ENCODE measurements at places on chromosomes 2 and 18.

DNA sequence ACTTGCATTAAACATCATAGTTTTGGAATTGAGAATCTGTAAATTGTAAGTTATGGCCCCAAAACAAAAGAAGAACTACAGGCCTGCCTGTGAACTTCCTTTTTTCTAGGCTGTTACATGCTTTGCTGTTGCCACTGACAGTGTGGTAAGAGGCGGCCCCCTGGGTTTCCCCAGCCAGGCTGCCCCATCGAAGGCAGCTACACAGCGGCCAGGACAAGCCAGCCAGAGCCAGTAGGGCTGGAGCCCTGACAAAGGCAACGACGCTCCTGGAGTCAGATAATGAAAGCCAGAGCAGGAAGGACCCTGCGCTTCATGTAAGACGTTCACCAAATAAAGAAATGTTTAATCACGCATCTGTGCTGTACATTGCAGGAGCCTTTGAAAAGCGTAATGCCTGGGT lies 55.0 kb downstream of the ANKRD44 start:
- peak; percentile 87 for DNase-seq

DNA sequence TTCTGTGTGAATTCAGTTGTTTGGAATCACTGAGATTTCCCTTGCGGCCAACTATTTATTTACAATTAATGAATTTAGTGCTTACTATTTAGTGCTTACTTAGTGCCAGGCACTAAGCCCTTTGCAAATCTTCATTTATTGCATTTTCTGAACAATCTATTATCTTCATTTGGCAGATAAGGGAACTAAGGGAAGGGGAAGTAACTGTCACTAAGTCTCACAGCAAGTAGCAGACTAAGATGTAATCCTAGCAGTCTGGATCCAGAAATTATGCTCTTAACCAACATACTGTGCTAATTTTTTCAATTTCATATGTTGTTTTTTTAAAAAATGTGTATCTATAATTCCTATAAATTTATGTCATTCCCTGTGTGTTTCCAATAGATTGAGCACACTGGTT lies 214.4 kb upstream of the EPC2 start:
- DNase-seq: no peak

DNA sequence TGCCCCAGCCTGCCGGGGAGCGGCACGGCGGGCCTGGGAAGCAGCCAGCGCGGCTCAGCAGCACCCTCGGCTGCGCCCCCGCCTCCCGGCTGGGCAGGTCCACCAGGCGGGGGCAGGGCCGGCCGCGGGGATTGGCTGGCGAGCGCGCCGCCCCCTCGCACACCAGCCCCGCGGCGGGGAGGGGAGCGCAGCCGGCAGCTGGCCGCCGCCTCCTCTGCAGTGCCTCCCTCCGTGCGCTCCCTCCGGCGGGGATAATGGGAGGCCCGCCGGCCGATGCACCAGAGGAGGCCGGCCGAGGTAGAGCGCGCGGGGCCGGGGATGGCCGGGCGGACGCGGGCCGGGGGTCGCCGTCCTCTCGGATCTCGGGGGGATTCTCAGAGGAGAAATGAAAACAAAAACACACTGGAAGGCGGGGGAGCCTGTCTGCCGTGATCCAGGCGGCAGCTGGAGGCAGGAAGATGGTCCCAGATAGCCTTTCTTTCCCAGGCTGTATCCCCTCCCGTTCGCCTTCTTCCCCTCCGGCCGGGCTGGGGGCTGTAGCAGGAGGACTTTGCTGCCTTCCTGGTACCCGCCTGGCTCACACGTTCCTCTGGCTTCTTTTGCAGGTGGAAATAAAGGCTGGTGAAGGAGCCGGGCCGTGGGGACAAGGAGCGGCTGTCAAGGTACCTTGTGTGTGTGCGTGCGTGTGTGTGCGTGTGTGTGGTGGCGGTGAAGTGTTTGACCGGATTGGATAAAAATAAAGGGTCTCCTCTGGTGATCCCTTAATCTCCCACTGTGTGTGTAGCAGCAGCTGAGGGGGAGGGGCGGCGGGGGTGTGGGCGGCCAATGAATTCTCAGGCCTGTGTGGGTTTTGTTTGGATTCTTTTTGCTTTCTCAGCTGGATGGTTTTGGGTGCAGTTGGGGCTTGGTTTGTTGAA lies 18.1 kb downstream of the TET3 start:
- DNase-seq: peak; percentile 78

DNA sequence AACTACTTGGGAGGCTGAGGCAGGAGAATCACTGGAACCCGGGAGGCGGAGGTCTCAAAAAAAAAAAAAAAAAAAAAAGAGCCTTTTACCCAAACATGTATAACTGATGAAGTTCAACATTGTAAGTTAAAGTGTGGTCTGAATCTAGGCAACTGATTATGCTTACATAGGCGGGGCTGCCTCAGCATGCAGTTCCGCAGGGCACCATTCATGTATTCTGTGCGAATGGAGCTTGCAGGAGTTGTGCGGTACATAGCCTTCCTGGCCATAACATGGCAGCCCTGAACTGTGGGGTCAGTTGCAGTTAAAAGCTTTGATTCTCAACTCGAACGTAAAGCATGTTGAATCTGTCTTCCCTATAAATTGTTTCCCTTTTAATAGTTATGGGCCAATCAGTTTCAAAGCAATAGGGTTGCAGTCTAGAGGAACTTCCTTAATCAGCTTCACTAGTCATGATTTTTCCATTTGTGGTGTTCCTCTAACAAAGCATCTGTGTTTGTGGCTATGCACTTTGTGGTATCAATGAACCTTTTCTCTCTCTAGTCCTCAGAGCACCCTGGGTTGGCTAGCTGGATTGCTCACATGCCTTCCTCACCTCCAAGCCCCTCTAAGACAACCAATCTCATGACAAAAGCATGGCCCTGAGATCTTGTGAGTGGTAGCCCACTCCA lies 30.6 kb upstream of the CEP68 start:
- DNase-seq: no peak

- DNase-seq: no peak
Observed at GRCh38 chr2:4618141-4618540, 914.8 kb downstream of the DCDC2C start.

- no peak for DNase-seq
Observed at GRCh38 chr2:41924709-41925408, 123.0 kb upstream of the PKDCC start.

DNA sequence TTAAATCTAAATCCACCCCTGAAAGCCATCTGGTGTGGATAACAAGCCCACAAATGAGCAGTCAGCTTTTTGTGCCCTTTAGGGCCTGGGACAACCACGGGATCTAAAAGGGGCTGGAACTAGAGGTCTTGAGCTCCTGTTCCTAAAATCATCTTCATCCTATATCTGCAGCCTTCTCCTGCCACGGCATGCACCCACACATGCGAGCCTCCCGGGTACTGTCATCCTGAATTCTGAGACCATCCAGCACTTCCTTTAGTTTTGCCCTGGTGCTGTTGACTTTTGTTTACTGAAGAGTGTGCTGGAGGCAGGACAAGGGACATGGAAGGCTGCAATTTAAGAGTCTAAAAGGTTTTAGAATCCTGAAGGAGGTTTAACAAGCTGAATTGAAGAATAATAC lies 183.2 kb downstream of the FAM210A start:
- DNase-seq: no peak

GRCh38 chr2:241617431-241618154 lies 19.4 kb downstream of the THAP4 start:
- DNase-seq: peak; percentile 73

DNA sequence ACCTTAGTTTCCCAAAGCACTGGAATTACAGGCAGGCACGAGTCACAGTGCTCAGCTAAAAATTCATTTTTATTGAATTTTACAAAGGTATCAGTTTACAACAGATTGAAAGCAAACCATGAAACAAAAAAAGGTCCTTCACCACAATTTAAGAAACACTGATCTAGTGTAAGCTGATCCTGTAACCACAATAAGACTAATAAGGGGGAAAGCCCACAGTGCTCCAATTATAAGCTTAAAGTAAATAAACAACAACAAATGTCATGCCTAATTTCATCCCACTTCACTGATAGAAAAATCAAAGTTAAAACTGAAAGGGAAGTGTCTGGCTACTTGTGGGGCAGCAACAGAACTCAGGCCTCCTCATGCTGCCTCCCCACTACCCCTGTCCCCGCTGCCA lies 49.2 kb downstream of the ICA1L start:
- no peak for DNase-seq

DNA sequence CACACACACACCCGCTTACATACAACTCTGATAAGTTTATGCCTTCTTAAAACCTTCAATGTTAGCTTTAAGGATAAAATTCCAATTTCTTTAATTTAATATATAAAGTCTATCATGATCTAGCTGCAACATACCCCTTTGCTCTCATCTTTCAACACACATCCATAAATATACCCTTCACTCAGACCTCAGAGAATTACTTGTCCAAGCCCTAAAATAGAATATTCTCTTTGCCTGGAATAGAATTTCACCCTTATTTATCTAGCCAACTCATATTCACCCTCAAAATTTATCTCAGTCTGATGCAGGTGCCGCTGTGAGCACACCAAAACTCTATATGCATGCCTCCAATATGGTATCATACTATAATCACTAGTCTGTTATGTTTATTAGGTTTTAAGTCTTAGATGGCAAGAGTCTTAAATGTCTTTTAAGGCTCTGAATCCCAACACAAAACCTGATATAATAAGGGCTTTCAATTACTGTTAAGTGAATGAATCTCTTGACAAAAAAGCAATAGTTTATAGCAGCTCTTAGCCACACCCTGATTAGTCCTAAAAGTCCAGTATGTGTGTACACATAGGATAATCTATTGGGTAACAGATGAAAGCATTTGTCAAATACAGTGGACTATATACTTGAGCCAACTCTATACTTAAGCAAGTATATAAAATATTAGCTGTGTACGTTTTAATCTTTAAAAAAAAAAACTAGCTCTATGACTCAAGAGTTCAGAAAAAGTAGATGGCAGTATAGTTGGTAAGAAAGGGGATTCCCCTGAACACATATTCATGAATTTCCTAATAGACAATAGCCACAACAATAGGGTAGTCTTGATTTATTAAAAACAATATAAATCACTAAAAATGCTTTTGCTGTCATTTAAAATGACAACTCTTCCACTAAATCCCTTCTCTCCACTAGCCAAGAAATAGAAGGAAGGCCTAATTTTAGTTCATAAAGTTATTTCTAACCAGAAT lies 144.5 kb downstream of the EXOC6B start:
- DNase-seq: no peak

DNA sequence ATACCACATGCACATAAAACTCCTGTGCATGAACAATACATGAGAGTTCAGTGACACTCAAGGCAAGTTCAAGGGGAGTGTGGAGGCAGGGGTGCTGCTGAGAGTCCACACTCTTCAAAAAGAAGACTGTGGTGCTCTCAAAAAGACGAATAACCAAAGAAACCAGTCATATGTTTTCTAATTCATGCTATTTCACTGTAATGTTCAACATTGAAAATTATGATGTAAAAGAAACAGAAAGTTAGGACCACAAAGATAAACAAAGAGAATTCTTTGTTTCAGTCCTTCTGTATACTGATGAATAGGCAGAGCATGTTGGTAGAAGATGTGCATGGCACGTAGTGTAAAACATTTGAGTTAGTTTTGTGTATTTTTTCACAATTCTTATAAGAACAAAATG lies 864.2 kb upstream of the LRATD1 start:
- DNase-seq: no peak

DNA sequence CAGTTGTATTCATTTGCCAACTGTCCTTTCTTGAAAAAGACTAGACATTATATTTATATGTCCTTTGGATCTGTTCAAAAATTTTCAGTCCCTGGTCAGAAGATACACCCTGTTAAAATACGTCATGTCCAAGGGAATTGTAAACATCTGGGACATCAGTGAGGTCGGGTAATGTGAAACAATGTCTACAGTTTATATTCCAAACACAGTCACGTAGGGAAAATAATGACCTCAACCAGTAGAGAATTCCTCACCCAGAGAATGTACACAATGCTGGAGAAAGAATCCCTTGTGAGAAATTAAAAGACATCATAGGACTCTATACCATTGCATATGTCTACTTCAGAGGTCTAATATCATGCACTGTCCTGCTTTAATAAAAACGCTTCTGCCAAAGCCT lies 888.0 kb upstream of the CHAC2 start:
- no peak for DNase-seq

- DNase-seq: no peak
Observed at GRCh38 chr2:40220177-40220925, 231.5 kb downstream of the SLC8A1 start.

DNA sequence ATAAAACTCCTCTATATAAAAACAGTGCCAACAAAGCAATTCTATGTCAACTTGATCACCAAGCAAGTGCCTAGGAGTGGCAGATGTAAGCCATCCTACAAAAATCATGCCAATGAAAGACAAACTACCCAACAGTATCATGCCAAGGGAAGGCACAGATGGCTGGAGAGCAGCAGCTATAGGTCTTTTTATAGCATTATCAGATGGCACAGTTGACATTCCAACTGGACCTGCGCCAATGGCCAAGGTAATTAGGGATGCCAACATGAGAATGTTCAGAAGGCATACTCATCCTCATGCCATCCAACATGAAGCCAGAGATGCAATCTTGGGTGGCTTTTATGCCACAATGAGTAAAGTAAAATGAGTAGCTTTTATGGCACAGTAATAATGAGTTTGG lies 237.3 kb downstream of the OTX1 start:
- no peak for DNase-seq

GRCh38 chr2:161982548-161983330 lies 91.3 kb downstream of the DPP4 start:
- DNase-seq: no peak

DNA sequence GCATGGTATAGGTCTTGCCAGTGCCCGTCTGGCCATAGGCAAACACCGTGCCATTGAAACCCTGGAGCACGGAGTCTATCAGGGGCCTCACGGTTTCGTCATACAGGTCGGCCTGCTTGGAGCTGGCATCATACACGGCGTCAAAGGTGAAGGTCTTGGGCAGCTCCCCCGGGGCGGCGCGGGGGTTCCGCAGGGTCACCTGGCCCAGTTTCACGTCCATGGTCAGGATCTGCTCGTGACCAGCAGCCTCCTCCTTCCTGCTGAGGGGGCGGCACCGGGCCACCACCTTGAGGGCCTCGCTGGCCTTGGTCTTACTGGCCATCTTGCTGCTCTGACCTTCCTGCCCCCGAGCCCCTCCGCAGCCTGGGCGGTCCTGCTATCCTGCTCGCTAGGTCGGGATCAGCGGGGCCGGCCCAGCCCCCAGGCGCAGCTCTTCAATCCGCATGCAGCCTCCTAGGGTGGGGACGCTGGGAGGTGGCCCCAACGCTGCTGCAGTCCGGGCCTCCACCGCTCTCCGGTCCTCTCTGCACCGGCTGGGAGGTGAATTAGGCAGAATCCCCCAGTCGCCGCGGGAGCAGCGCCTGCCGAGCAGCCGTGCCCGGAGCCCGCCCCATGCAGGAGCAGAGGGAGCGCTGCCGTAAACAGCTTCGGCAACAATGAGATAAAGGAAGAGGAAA lies 563 bp downstream of the KIF3C start:
- no peak for DNase-seq

All from CD4-positive, alpha-beta T cell treated with Interleukin-17A for 1 hour (primary cell).